ENCODE measurements at places on chromosomes 13 and 19.

DNA sequence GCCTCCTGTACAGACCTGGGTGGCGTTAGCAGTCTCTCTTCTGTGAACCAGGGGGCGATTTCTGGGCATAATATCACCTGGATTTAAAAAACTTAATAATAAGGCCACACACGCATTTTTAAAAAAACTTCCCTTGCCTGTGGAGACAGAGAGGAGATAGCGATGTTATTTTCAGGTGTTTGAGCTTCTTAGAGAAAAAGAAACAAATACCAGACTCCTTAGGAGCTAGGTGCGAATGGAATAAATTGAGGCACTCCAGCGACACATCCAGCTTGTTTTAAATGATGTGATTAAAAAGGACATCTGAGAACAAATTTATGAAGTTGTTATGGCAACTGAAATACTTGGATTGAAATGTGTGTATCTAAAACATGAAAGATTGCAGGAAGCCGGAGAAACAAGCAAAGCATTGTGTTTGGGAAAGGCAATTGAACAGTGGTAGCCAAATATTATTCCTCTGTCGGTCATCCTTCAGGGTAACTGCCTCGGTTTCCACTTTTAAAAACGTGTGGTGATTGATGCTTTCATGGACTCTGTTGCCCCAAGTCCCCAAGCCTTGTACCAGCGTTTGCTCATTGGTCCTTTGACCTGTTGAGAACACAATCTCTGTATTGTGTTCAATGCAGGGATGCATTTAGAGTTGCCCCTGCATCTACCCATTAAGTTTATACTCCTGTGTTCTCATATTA lies 158.7 kb downstream of the TM9SF2 start:
- DNase-seq = no peak

- no peak for DNase-seq
Observed at GRCh38 chr13:72144636-72145035, 277.6 kb upstream of the DACH1 start.

GRCh38 chr13:30523211-30523610 lies 57.5 kb upstream of the HMGB1 start:
- no peak for DNase-seq

DNA sequence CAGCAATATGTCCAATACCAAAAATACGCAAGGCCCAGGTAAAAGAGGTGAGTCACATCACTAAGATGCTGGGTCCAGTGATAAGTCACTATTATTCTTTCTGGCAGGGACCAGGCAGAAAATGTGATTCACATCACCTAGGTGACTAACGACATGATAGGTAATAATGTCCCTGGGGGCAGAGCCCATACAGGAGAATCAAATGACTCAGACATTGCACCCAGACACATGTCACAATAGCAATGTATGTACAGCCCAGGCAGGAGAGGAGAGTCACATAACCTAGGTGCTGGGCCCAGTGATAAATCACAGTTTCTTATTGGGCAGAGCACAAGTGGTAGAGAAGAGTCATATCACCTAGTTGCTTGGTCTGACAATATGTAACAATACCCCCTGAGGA lies 28.9 kb upstream of the ZNF729 start:
- no peak for DNase-seq

GRCh38 chr19:3366753-3367627 lies 607 bp downstream of the NFIC start:
- DNase-seq = peak; percentile 29

- DNase-seq = peak; percentile 86
Observed at GRCh38 chr13:42883771-42884467, 102.5 kb downstream of the FAM216B start.

GRCh38 chr19:6032381-6032780 lies 54.4 kb upstream of the RANBP3 start:
- DNase-seq = no peak
